CD4-positive, alpha-beta T cell treated with Interleukin-6 at 100 ng/mL for 8 hours (primary cell): ENCODE measurements at places on chromosomes 5 and 9.

DNA sequence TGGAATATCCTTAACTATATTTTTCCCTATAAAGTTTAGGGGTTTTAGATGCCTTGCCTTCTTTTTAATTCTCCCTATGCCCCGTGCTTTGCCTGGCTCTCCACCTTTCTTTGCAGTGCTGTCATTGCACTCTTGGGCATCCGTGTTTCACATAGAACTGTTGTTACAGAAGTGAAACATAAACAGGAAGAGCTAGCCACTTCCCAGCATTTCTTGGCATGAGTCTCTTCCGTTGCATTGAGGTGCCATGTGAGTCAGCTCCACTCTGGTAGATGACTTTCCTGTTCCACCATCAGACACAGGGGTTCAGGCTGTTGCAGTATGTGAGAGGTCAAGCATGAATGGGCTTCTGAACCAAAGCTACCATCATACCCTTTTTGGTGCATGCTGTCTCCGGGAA, 73.4 kb downstream of the ANGPTL2 start:
- peak; percentile 56 for DNase-seq

GRCh38 chr9:91117474-91117891, 244.2 kb downstream of the AUH start:
- DNase-seq, result no peak

- no peak for DNase-seq
These were observed 775.8 kb downstream of the EFNA5 start for GRCh38 chr5:106894964-106895363.

- DNase-seq, result no peak
These were observed 147.2 kb upstream of the KLF4 start for GRCh38 chr9:107636571-107637381.

GRCh38 chr9:104948277-104948676, 20.3 kb upstream of the ABCA1 start:
- no peak for DNase-seq

DNA sequence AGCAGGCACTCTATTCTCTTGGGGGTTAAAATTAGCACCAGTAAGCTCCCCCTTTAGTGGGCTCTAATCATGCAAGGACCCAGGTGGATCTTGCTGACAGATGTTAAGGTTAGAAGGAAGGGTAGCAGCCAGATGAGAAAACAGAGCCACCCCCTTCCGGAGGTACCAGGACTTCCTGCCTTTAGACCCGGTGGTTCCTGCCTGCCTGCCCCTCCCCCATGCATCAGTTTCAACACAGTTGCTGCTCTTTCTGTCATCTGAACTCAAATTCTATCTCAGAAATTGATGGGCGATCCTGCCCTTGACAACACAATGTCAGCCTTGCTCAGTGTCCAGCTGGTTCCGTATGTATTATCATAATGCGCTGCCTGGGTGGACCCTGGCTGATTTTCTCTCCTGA, 287.3 kb downstream of the EBF1 start:
- peak; percentile 70 for DNase-seq

- no peak for DNase-seq
These were observed 123.5 kb upstream of the RAPGEF1 start for GRCh38 chr9:131863306-131863896.

DNA sequence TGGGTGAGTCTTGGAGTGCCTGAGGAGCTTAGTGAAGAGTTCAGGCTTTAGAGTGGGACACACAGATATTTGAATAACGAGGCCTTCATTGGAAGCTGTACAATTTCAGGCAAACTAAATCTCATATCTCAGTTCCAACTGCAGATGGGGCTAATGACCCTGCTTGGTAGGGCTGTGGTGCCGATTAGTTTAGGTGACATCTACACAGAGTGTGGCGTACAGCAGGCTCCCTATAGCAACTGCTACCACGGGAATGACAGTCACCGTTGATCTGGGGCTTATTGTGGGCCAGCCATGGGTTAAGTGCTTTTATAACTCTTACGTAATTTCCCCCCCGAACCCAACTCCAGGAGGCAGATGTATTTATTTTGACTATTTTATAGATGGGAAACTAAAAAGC, 70.8 kb downstream of the FAT2 start:
- DNase-seq, result no peak

GRCh38 chr5:121919046-121919445, 42.7 kb upstream of the SRFBP1 start:
- no peak for DNase-seq

- DNase-seq, result no peak
These were observed 523 bp downstream of the EPB41L4B start for GRCh38 chr9:109320331-109320741.

GRCh38 chr5:28156981-28157380, 1118.6 kb upstream of the CDH9 start:
- DNase-seq, result no peak

DNA sequence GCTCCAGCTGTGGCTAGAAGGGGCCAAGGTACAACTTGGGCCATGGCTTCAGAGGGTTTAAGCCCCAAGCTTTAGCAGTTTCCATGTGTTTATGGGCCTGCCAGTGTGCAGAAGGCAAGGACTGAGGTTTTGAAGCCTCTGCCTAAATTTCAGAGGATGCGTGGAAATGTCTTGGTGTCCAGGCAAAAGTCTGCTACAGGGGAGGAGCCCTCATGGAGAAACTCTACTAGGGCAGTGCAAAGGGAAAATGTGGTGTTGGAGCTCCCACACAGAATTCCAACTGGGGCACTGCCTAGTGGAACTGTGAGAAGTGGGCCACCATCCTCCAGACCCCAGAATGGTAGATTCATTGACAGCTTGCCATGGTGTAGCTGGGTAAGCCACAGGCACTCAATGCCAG, 527.2 kb upstream of the RORB start:
- no peak for DNase-seq

DNA sequence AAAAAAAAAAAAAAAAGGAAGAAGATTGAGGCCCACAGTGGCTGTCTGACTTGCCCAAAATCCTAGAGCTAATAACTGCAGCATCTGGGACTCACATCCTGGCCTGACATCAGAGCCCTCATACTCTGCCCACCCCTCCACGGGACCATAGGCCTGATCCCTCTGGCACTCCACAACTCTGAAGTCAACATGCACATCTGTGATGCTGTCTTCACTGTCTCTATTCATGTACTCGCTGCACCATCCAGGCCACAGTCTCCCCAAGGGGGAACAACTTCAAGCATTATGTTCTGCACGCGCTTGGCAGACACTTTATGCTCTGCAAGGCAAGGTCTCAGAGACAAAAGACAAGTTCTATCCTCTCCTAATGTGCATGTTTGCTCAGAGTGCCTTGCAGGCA, 158.2 kb downstream of the SPOCK1 start:
- no peak for DNase-seq

DNA sequence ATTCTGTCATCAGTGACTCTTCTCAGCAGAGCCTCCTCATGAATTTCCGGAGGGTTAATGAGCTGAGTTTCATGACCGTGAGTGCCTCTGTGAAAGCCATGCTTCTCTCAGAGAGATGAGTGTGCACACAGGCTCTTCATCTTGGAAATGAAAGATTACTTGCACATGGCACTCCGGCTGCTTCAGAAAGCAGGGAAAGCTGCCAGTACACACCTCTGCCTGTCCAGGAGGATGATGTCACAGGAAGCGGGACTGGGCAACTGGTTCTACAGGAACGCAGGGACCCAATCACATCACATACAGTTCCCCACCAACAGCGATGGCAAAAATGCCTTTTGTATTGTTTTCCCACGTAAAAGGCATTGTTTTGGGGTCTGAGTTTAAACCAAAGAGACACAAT, 286.0 kb upstream of the DAP start:
- DNase-seq, result no peak

DNA sequence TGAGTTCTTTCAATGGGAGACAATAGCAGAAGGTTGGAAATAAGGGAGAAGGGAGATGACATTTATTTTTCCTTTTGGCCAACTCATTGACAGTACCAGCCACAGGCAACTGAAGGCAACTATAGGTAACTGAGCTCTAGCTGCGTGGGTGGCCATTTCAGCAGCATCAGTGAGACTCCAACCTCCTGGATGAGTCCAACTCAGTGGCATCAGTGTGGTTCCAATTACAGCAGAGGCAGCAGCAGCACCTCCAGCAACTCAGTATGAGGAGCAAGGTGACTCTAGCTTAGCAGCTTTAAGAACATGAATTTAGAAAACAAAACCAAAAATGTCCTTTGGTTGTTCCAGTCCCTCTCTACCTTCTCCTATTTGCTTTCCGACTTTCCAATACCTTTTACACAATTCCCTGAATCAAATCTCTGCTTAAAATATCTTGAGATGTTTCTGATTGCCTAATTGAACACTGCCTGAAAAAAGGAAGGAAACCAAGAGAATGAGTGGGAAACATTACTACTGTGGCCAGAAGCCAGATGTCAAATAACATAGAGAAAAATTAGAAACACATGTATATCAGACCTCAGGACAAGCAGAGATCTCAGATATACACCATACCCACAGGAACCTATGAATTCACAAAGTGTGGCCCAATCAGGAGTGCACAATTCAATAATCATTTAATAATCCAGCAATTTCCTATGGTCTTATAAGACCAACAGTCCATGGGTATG, 166.5 kb upstream of the RORB start:
- no peak for DNase-seq

DNA sequence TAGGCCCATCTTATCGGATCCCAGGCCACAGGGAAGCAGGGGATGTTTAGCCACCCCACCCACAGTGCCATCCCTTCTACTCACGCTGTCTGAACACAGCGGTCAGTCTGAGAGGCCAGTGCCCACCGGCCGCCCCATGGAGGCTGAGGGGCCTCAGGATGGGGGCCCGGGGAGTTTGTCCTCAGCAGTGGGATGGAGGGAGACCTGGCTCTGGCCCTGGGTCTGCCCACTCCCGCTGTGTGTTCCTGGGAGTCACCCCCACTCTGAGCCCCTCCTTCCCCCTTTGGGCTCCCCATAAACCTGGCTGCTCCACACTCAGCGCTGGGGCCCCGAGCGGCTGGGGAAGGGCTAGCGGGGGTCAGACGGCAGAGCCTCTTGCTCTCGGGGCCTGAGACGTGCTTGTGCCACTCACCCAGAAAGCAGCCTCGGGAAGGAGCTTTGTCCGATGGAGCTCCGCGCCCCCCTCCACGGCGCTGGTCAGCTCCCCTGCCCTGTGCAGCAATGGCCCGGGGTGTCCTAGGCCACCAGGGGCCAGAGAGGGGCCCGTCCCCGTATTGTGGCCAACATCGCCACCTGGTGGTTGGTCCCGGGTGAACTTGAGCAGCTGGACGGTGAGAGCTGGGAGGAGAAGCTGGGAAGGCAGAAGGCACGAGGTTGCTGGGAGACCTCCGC, 10.9 kb upstream of the LAMC3 start:
- no peak for DNase-seq

DNA sequence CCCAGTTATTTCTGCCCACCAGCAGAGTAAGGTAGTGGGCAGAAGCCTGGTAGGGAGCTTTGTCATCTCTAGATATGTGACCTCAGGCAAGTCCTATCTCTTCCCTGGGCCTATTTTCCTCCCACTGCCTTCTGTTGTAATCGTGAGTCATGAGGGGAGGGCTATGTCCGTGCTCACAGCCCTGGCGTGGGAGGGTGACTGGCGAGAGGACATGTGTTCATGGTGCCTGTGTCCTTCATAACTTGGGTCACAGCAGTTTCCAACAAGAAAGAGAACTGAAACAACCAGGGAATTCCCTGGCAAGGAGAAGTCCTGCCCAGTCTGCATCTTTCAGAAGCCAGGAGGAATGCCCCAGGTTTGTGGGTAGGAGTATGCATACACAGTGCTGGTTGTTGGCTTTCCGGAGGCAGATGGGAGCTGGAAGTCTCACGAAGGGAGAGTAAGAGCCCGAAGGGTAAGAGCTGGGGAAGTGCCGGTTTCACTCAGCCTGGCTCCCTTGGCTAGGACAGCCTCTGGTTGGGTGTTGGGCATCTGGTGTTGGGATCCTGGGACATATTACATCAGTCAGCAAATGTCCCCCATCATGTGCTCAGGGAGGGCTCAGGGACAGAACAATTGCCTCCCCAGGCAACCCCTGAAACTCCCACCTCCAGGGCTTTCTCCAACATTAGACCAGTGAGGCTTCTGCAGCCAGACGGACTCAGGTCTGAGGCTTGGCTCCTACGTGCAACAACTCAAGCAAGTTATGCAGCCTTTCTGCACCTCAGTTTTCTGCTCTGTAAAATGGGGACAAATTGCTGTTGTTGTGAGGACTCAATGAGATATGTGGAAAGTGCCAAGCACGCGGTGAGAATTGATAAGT, 4.3 kb upstream of the TIFAB start:
- DNase-seq, result no peak
